ENCODE measurements at places on chromosomes 3 and 15.

DNA sequence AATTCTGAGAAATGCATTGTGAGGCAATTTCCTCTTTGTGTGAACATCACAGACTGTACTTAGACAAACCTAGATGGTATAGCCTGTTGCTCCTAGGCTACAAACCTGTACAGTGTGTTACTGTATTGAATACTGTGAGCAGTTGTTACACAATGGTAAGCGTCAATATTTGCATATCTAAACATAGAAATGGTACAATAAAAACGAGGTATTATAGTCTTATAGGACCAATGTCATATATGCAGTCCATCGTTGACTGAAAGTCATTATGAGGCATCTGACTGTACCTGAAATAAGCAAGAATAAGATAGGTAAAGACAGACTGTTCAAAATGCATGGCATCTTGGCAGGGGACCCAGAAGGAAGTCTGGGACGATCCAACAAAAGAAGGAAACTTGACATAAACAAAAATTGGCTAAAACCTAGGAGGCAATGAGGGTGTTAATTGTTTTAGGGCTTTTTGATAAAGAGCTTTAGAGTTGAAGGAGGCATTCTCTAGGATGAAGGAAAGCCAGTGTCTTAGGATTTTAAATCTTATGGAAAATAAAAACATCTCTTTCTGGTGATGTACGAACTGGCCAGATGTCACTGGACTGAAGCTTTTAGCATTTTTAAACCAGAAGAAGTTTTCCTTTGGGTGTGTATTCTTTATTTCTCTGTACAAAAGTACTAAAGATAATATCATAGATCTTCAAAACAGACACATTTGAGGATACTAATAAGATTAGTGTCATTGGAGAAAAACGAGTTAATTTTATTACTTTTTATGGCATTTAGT, 9.2 kb upstream of the SPRED1 start:
- DNase-seq = no peak

GRCh38 chr3:66407611-66408218, 93.1 kb downstream of the LRIG1 start:
- peak; percentile 89 for DNase-seq

DNA sequence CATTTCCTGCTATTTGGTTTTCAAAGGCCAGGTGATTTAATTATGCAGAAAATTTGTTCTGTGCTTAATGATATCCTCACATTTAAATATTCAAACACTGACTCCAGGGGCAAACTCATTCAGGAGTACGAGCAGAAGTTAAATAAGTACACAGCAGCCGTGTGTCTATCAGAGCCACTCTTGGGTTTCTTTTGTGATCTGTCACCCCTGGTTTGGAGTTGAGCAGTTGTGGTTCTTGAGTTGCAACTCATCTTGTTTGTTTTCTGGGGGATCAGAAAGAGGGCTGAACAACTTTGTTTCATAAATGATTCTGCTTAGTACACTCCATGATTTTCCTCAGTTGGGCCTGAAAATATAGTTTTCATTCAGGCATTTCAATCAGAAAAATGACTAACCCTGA, 25.7 kb upstream of the PPP4R2 start:
- DNase-seq = no peak

GRCh38 chr15:34341381-34342212, 1.3 kb downstream of the NOP10 start:
- peak; percentile 29 for DNase-seq

- DNase-seq = no peak
Measured at GRCh38 chr15:98955961-98956723, 51.5 kb downstream of the PGPEP1L start.

- no peak for DNase-seq
Measured at GRCh38 chr3:87268646-87269211, 7.7 kb downstream of the POU1F1 start.

DNA sequence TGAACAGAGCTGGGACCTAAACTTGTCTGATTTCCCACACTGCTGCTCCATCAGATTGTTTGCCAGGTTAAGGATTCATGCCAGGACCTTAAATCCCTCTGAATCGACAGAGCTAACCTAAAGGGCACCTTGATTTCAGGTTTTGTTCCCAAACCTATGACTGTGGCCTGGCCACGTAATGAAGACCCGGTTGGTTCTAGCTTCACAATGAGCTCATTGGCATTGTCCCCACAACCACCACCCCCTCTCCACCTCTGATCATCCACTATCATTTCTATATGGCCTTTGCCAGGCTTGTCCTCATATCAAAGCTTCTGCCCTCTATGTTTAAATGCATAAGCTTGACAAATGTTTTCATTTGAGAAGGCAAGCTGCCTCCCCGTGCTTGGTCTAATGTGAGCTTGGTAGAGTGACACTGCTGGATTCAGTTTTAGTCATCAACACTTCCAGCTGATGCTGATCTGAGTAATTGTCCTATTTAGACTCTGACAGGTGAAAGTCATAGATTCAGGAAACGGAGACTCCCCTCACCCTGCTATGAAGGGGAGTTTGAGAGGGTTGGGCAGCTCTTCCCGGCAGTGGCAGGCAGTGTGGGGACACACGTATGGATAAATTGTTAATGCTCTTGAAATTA, 407.1 kb upstream of the CFAP20DC start:
- no peak for DNase-seq

- DNase-seq = no peak
Measured at GRCh38 chr3:183435661-183436060, 7.2 kb upstream of the MCF2L2 start.

GRCh38 chr3:195411836-195412235, 31.0 kb downstream of the ACAP2 start:
- no peak for DNase-seq

DNA sequence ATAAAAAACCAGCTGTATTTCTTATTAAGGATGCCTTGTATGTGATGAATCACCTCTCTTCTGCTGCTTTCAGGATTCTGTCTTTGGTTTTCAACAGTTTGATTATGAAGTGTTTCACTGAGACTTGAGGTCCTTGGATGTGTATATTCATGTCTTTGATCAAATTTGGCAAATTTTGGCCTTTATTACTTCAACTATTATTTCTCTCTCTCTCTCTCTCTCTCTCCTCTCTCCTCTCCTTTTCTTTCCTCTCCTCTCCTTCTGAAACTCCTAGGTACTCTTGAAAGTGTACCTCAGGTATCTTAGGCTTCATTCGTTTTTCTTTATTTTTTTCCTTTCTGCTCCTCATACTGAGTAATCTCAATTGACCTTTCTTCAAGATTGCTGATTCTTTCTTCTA, 43.3 kb downstream of the LSM3 start:
- DNase-seq = no peak

GRCh38 chr3:147157631-147158030, 248.7 kb downstream of the ZIC4 start:
- no peak for DNase-seq

DNA sequence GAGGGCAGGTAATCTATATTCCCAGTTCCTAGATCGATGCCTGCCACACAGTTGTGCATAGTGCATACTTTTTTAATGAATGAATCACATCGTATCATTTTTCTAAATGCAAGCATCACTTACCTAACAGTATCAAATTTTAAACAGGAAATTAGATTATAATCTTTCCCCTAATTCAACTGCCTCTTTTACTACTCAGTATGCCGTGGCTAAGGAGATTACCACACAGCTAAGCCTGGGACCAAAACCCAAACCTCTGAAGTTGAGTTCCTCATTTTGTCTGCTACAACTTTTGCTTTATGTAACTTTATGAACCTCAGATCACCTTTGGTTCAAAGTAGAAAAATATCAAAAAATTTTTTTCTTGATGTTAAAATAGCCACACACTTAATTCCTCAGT, 53.2 kb upstream of the FNDC3B start:
- no peak for DNase-seq
